ENCODE measurements at places on chromosomes 1 and 21.

DNA sequence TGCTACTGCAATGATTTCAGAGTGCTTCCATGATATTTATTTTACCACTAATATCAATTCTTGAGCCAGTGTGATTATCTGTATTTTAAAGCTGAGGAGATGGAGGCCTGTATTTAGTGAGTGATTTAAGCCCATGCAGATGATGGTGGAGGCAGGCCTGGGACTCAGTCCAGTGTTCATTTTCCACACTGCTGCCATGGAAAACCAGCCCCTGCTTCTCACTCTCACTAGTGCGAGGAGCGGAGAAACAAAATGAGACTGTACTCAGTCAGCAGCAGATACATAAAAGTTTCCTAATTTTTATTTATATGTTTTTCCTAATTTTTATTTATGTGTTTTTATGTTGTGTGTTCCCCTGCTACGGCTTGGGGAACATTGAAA lies 32.8 kb downstream of the LRRC8B start:
- DNase-seq, result no peak

DNA sequence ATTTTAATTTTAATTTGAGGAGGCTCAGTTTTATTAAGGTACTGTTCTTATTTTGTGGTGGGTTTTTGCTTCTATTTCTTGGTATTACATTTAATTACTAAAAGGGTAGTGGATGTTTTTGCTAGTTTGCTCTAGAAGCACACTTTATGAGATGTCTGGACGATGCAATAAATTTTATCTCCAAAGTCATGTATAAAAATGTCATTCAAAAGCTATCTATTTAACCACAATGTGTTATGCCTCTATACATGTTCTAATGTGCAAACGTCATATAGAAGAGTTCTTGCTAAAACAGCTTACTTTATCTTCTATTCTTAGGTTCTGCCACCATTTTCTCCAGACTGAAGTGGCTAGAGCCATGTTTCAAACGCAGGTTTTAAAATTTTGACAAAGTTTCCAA lies 12.9 kb upstream of the MPC2 start:
- no peak for DNase-seq

DNA sequence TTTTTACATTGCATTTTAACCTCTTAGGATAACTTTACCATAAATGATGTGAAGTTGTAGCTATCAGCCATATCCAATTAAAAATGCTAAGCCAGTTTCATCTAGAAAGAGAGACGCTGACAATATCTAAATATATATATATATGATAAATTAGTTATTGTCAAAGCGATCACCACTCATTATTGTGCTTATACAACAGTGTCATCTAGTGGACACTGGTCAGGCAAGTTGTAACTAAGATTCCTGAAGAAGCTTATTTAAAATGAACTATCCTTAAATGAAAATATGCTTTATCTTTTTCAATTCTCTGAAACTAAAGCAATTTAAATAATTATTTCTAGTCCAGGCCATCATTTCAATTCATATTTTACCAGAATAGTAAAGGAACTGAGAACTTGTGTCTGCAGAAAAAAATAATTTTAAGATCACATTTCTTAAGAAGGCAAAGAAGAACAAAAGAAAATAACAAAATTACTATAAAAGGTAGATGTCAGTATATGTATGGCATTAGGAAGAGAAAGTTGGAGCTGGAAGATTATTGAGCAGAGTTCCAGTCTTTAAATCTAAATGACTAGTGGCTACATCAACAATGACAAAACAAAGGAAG lies 193.3 kb upstream of the SNX7 start:
- DNase-seq, result peak; percentile 24

- DNase-seq, result no peak
Observed at GRCh38 chr1:25740071-25740470, 59.9 kb upstream of the SELENON start.

- DNase-seq, result no peak
Observed at GRCh38 chr1:119463569-119463968, 43.4 kb upstream of the HSD3B1 start.

DNA sequence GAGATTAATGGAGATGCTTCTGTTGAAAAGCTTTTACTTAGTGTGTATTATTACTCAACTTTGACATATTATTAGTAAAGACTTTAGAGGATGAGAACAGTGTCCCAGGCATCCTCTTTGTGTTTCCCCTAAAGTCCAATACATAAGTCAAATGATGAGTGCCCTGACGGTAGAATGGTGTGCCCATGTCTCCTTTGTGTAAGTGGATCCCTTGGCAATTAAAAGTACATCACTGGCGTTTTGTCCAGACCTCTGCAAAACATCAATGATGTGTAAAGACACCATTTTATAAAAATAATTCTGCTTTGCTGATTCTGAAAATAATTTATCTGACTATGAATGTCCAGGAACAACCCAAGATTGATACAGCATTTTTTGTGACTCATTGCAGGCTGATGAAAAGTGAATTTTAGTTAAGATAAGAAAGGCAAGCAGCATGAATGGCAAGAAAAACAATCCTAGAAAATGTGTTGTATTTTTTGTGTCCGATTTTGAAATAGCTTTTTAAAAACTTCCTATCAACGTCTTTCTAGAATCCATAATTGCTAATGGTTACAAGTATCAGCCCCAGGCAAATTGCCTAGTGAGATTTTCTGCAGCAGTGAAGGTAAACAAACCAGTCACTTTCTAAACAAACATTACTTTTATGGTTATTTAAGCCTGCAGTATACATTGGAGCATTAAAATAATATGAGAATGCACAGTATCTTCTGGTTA lies 251.5 kb downstream of the PTPRC start:
- DNase-seq, result no peak

GRCh38 chr21:32476661-32477423 lies 64.3 kb downstream of the EVA1C start:
- DNase-seq, result no peak

DNA sequence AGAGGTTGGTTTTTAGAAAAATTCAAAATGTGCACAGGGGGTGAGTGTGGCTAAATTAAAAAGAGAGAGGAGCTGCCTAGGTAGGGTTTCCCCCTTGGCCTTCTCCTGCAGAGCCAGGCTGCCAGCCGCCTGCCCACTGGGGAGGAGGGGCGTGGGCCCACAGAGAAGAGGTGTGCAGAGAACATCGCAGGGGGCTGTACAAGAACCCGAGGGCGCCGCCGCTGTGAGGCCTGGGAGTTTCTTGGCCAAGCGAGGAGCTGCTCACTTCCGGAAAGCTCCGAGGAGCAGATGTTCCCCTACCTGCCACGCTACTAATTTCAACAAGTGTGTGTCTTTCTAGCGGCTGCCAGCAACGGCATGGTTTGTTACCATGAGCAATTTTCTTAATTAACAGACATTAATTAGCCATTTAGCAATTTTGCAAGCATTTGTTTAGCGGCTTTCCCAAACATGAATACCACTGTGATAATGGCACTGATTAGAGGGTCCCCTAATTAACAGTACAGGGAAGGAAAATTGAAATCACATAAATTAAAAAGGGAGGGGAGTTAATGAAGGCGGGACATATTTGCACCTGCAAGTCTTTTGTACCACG lies 59.7 kb downstream of the MRPL37 start:
- no peak for DNase-seq

GRCh38 chr1:151825751-151826660 lies 5.6 kb downstream of the RORC start:
- no peak for DNase-seq

- no peak for DNase-seq
Observed at GRCh38 chr1:194117582-194117981, 931.2 kb upstream of the B3GALT2 start.

DNA sequence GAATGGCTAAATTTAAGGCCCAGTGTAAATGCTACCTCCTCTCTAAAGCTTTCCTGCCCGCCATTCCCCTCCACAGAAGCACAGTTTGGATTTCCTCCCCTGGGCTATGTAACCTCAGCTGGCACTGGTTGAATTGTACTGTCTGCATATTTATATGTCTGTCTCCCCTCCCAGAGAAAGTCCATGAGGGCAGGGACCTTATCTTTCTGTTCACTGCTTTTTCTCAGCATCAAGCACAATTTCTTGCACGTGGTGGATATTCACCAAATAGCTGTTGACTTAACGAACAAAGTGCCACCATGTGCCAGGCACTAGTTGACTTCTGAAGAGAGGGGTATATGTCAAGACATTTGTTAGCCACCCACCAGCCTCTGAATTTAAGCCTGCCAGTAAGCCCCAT lies 9.5 kb upstream of the PDIK1L start:
- no peak for DNase-seq

GRCh38 chr1:109923131-109923945 lies 12.7 kb downstream of the CSF1 start:
- DNase-seq, result no peak
